ENCODE measurements at places on chromosomes 11 and 22.

GRCh38 chr11:58772329-58773285 lies 40.9 kb upstream of the GLYAT start:
- DNase-seq, result no peak

DNA sequence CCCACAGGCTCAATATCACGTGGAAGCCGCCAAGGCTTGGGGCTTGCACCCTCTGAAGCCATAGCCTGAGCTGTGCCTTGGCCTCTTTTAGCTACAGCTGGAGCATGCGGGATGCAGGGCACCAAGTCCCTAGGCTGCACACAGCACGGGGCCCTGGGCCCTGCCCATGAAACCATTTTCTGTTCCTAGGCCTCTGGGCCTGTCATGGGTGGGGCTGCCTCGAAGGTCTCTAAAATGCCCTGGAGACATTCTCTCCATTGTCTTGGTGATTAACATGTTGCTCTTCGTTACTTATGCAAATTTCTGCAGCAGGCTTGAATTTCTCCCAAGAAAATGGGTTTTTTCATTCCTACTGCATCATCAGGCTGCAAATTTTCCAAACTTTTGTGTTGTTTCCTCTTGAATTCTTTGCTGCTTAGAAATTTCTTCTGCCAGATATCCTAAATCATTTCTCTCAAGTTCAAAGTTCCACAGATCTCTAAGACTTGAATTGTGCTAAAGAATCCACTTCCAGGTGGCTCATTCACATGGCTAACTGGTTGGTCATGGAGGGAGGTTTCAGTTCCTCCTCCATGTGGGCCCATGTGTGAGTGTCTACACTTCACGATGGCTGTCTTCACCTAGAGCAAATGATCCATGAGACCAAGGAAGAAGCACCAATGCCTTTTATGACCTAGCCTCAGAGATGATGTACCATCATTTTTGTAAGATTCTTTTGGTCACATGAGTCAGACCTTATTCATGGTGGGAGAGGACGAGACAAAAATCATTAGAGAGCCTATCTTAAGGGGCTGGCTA lies 7.4 kb upstream of the CREBZF start:
- DNase-seq, result no peak

GRCh38 chr22:42473484-42474193 lies 41.4 kb upstream of the NFAM1 start:
- DNase-seq, result peak; percentile 71

DNA sequence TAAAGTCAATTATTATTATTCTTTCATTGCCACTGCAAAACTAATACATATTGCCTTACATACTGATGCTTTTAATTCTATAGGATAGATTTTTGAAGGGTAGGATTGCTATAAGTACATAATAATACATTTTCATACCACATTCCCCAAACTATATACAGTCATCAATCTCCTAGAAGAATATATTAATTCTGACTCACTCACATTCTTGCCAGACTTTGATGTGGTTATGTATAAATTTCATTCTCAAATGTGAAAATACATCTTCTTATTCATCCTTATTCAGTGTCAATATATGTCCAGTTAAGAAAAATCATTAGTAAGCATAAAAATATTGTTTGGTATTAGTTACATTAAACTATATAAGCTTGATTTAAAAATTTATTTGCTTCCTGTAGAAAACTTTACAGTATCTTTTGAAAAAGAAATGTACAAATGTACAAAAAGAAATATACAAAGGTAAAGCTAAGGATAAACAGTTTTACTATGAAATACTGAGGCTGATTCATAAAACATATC lies 458.8 kb upstream of the CNTN5 start:
- DNase-seq, result no peak

GRCh38 chr22:45879552-45879949 lies 97.4 kb downstream of the WNT7B start:
- DNase-seq, result no peak
